ENCODE measurements at places on chromosomes 3 and 15.

GRCh38 chr15:73631915-73632669, 1.1 kb downstream of the NPTN start:
- peak; percentile 56 for DNase-seq

- DNase-seq = no peak
Observed at GRCh38 chr3:126025862-126026261, 56.9 kb downstream of the ROPN1B start.

DNA sequence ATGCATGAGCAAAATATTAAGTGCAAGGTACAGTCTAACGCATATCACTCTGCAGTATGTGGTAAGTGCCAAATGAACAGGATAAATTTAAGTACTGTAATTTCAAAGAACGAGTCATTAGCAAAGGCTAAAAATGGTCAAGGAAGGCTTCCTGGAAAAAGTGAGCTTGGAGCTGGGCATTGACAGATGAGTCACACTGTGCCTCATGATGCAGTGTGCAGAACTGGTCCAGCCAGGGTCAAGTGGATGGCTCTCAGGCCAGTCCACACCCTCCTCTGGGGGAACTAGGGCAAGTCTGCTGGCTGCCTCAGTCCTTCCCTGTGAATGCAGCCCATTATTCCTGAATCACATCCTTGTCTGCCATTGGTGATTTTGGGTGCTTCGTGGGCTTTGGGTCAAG, 76.3 kb downstream of the CACNA1D start:
- DNase-seq = peak; percentile 29

GRCh38 chr3:44682182-44682896, 30.1 kb upstream of the ZNF502 start:
- DNase-seq = peak; percentile 23

DNA sequence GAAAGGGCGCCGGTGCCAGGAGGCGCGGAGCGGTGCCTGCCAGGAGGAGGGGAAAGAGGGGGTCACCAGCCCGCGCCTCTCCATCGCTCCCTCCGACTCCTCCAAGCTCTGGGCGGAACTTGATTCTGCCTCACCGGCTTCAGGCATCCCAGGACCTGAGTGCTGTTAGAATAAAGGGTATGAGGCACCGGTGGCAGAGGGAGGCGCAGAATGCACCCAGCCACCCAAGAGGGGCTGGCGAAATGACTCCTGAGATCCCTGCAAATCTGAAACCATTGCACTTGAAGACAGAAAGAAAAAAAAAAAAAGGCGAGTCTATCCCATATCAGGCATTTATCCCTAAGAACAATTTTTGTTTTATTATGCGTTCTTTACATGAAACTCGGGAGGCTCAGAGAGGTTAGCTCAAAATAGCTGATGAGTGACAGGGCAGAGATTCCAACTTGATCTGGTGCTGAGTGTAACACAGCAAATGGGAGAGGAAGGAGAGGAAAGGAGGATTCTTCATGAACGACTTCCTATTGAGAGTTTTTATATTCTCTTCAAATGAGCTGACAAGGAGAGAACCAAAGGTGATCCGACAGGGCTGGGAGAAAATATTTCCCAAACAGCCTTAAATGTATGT, 157.0 kb upstream of the FRMD4B start:
- DNase-seq = no peak

- DNase-seq = no peak
Observed at GRCh38 chr15:58383876-58384275, 47.9 kb upstream of the LIPC start.

GRCh38 chr3:30085486-30085885, 520.9 kb upstream of the TGFBR2 start:
- DNase-seq = no peak

DNA sequence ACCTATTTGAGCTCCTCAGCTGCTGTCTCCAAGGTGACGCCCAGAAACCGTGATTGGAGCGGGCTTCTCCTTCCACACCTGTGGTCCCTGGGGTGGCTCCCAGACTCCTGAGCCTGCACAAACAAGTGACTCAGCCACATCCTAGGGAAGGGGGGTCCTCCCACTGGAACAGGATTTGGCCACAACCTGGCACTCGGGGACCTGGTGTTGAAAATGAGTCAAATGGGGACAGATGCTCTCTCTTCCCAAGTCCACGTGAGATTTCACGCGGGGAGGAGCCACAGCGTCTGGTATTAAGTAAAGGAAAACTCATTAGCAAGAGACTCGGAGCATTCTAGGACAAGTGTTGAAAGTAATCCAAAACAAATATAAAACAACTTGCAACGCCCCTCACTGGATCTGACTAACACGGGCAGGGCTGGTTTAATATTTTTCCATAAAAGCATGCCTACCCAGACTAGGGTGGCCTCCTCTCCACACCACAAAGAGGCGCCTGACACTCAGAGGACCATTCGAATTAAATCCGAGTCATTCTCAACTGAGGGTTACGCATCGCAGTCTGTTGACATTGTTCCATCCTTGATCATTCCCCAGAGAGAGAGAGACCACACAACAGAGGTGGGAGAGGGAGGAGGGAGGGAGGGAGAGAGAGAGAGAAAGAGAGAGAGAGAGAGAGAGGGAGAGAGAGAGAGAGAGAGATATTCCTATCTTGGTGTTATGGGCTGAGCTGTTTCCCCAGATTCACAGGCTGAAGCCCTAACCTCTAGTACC, 74.4 kb downstream of the MGLL start:
- DNase-seq = peak; percentile 91

DNA sequence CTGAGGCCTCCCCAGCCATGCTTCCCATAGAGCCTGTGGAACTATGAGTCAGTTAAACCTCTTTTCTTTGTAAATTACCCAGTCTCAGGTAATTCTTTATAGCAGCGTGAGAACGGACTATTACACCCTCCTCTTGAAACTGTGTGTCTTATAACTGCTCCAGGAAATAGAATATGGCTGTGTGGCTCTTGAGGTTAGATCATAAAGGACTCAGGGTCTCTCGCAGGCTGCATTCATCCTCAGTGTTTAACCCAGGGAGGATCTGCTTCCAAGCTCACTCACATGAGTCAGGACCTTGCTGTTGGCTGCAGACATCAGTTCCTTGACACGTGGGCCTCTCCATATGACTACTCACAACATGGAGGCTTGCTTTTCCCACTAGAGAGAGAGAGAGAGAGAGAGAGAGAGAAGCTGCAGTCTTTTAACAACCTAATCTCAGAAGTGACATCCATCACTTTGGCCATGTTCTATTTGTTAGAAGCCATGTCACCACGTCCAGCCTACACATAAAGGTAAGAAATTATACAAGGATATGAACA, 114.3 kb upstream of the UBE2E1 start:
- no peak for DNase-seq

DNA sequence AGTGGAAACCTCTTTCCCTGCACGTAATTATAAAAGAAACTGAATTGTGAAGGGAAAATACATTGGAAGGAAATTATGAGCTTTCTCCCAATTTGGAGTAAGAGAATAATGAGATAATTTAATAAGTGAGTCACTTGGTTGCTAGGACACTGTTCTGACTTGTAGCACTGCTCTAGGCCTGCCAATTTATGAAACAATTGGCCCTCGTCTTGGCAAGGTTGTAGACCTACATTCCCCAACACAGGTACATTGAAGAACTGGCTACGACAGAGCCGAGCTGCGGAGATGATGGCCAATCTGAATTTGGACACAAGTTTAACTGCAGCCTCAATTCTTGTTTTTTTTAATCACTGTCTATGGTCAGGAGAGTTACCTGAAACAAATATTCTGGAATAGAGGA, 674.1 kb downstream of the MECOM start:
- DNase-seq = no peak

DNA sequence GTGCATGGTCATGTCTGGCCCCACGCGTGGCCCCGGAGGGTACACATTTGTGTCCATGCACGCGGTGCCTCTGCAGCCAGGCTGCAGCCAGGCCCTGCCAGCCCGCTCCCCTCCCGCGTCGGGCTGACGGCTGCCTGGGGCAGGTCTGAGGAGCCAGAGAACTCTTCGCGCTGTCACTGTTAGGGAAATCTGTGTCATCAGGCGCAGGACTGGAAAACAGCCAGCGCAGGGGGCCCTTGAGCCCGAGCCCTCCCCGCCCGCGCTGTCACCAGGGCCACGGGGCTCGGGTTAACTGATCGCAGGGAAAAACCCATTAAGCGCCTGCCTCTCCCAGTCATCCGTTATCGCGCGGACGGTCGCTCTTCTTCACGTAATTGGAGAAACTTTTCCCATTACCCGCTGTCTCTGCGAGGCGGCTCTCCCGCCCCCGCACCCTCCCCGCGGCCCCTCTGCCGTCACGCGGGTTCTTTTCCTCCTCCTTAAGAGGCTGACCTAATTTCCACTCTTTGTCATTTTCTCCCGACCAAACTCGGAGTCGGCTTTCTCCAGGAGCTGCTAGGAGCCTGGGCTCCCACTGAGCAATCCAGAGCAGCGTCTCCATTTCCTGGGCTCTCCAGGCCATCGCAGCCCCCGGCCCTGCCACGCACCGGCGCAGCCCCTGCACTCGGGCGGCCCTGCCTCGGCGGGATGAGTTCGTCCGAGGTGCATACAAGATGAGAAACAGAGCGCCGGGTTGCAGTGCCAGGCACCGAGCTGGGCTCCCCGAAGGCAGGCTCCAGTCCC, 57.5 kb upstream of the PRR23E start:
- DNase-seq = peak; percentile 55

- no peak for DNase-seq
Observed at GRCh38 chr15:98669638-98670037, 21.3 kb downstream of the IGF1R start.

DNA sequence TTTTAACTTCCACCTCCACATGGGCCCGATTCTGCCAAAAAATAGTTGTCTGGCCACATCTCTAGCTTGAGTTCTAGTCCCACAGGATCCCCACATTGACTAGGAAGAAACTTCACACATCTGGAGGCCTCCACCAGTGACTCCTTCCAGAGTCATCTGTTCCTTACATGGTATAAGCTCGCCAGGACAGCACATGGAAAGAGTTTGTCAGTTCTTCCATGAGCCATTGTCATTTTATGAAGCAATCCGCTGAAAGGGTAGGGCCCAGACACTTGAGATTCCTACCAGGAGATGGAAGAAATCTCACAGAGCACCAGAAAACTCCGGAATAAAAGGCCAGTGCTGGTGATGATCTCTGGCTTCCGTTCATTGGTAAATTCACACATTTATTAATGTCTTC, 350.5 kb upstream of the ICE2 start:
- DNase-seq = peak; percentile 86

DNA sequence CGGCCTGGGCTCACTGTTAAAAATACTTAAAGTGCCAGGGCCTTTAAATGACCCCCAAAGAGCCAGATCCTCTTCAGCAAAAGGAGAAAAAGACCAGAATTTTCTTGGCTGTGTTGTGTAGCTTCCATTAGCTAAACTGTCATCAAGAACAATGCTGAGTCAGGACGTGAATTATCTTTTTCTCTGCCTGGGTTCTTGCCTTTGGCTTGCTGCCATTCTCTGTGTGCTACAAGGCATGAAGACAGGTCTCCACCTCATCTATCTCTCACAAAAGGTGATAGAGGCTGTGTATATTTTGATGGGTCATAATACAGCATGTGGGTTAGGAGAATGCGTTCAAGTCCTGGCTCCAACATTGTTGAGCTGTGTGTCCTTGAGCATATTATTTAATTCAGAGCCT, 52.4 kb upstream of the SELENOK start:
- DNase-seq = no peak

GRCh38 chr3:135262441-135262840, 467.4 kb downstream of the EPHB1 start:
- no peak for DNase-seq

DNA sequence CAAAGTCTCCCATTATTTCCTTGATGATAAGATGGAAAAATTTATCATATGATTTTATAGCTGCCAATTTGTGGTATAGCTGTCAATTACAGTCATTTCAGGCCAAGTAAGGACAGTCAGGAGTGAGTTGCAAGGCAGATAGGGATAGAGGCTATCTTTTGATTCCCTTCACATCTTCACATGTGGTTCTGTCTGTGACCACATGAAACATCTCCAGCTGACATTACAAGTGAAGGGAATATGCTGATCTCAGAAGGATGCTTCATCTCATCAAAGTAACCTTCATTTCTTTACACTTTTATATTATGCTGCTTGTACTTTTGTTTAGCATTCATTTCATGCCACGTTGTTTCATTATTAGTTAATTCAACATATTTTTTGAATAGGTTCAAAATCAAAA, 136.9 kb upstream of the CFAP20DC start:
- no peak for DNase-seq
